Activated CD4-positive, alpha-beta T cell treated with anti-CD3 and anti-CD28 coated beads, Interleukin-2, amount 50 U/mL, for 1 hour (primary cell): ENCODE measurements at places on chromosomes 3 and 15.

DNA sequence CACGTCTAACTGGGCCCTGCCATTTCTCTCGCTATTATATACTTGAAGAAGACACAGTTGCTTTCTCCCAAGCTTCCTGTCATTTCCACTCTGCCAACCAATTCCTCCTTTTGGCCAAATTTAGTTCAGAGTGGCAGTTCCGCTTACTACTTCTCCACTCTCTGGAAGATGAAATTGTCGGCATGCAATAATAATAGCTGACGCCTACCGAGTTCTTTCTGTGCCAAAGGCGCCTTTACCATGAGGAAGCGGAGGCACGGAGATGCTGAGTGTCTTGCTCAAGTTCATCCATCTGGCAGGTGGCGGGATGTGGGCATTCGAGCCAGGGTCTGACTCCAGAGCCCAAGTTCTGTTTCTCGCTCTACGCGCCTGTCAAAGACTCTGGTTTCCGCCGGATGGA, 14.6 kb upstream of the NRROS start:
- DNase-seq: no peak

DNA sequence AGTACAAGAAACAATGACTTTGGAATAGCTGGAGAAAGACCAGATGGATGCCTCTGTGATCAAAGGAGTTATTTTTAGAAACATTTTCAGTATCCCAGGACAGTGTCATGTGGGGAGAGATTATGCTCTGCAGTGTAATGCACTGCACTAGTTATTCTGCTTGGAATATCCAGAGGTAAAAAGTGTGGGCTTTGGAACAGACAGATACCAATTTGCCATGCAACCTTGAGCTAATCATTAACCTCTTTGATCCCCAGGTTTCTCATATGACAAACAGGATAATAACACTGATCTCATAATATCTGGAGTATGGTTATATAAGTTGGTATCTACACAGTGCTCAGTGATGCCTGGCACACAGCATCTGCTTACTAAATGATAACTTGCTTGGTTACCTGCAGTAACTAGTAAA, 12.2 kb upstream of the SLC7A14 start:
- DNase-seq: no peak

DNA sequence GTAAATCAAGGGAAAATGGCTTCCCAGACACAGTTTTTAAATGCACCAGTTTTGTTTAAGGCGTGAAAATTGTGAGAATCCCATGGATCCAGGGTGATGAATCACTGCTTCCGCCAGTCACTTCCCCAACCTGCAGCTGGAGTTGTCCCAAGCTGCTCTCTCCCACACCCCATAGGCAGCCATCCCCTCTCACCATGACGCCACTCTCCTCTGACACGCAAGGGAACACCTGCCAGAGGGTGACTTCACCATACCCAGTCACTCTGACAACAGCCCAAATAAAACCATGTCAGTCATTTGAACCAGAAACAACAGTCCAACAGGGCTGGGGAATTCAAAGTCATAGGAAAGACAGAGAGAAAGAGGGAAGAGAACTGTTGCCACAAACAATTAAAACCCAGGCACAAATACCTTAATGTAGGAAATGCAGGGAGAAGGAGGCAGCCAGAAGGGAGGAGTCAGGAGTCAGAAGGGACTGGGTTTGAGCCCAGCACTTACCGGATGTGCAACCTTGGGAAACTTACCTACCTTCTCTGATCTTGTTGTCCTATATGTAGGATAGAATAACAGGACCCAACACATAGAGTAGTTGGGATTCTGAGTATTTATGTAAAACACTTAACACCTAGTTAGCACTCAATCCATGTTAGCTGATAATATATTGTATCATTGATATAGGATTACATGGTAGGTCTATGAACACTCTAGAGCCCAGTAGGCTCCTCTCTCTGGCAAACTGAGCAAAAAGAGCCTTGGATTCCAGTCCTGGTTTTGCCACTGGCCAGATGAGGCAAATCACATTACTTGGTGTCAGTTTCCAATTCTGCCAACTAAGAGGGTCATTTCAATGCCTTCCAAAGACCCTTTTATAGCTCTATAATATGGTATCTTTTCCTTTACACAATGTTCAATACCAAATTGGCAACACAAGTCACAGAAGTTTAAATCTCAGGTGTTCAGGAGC, 326.3 kb upstream of the ICE2 start:
- no peak for DNase-seq

GRCh38 chr3:108200024-108200423, 22.2 kb downstream of the IFT57 start:
- DNase-seq: no peak

DNA sequence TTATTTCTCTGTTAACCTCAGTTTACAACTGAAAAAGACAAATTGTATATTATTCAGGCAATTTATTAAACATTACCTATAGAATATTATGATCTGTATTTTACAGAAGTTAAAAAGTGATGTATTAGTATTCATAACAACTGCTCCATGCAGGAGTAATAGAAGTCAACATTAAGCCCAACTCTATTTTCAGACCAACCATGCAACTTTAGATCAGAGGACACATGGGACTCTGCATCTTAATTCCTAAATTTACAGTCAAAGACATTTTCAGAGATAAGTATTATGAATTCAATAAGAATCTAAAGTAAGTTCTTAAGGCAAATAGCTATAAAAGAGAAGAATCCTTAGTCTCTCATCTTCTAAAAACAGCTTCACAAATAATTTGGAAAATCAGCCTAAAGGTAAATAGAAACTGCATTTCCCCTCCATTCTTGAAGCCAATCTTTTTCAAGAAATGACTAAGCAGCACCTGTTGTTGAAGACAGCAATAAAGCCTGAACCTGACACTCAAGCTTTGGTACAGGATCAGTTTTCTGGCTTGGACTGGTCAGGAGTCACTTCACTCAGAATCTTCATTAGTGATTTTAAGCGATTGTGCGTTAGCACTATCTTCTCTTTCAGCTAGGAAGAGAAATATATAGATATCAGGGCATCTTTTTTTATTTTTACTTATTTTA, 23.0 kb downstream of the OIP5 start:
- no peak for DNase-seq

DNA sequence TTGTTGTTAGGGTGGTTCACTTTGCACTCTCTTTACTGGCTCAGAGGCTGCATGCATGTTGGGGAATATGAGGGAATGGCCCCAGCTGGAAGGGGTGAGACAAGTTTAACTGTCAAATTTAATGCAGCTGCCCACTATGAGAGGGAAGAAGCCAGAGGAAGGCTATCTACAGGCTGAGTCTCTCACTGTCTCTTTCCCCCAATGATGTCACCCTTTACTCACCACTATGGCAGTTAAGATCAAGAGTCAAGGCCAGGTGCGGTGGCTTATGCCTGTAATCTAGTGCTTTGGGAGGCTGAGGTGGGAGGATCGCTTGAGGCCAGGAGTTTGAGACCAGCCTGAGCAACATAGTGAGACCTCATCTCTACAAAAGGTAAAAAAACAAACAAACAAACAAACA, 12.2 kb upstream of the RBMS3 start:
- no peak for DNase-seq

DNA sequence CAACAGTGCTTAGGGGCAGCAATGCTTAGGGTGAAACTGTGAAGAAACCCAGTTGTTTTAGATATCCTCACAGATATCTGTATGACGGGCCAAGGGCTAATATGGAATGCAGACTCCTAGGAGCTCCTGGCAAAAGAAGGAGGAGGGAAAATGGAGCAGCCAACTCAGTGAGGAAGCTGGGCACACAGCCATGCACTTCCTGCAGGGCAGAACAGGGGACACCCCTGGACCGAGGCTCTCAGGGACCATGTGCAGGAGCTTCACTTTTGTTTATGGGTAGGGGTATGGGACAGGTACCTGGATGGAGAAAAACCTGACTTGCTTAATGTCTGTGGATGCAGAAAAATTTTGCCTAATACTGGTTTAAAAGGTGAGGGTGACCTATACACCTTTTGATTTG, 20.2 kb downstream of the NIPA1 start:
- no peak for DNase-seq

GRCh38 chr3:55488398-55489055, 1.4 kb upstream of the WNT5A start:
- no peak for DNase-seq

DNA sequence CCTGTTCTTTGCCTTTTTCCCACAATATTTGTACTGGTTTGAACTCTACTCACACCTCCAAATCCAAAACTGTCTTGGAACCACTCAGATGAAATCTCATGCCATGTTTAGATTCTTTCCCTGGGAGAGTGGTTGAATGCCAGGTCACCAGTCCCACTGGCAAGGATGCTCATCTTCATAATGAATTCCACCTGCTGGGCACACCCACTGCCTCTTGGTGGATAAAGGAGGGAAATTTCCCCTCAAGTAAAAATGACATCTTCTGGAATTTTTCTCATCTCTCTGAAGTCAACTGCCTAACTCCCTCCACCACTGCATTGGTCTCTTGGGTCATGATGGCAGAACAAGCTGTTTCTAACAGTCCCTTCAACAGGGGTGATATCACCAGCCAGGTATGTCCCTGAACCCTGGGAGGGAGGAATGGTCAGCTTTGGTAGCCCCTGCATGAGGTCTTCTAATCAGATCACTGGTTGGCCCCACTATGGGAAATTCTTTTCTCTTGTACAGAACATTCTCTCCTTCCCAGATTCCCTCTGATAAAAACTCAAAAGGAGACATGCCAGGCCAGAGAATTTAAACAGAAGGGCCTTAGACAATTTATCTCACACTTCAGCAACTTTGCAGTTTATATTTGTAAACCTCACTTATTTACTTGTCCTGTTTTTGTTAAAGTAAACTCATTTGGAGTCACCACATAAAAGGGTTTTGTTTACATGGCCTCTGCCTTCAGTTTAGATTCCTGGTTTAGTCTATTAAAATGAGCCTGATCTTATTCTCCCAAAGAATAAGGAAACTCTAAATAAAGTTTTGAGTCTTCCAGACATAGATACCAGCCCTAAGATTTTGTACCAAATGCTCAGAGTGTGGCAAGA, 143.4 kb downstream of the WNT5A start:
- no peak for DNase-seq

GRCh38 chr3:31422237-31422636, 110.5 kb upstream of the STT3B start:
- DNase-seq: no peak

DNA sequence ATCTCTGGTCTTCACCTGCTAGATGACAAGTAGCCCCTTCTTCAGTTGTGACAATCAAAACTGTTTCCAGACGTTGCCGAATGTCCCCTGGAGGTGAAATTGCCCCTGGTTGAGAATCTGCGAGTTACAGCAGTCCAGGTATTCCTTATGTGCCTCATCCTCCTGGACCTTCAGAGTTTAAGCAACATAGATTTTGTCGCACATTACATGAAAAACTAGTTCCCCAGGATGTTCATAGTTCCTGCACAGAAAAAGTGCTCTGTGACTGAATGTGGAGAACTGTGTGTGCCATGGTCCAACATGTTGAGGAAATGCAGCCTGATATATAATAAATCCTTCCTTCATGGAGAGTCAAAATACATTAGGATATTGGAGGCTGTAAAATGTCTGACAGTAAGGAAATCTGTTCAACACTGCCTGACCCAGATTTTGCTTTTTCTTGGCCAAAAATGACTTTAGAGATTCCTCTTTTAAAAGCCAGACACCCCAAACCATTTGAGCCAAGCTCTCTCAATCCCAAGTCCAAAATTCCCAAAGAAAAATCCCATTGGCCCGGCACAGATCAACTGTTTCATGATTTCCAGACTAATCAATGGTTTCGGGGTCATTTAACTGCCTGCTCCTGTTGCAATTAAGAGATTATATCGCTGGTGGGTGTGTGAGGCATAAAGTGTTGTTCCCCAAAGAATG, 20.4 kb upstream of the SHC4 start:
- DNase-seq: no peak

GRCh38 chr3:98588065-98588464, 5.3 kb downstream of the CPOX start:
- no peak for DNase-seq

GRCh38 chr3:21830541-21830940, 79.5 kb upstream of the ZNF385D start:
- DNase-seq: no peak

- no peak for DNase-seq
These were observed 245.0 kb downstream of the SHOX2 start for GRCh38 chr3:157861076-157861765.

DNA sequence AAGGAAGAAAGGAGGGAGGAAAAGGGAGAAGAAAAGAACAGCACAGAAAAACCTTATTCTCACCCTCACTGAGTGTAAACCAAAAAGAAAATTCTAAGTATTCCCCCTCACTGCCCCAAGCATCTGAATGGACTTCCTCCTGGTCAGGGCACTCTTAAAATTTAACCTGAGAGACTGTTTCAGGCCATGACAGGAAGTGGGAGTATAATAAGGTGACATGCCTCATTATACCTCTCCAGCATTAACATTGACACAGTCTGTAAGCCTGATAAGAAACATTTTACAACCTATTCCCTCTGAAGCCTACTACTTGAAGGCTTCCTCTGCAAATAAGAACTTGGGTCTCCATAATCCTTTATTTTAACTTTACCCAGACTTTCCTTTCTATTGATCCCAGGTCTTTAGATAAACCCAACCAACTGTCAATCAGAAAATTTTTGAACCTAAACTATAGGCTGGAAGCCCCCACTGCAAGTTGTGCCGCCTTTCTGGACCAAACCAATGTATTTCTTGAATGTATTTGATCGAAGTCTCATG, 41.7 kb downstream of the SLCO2A1 start:
- DNase-seq: no peak

- DNase-seq: no peak
These were observed 149.1 kb upstream of the HACD2 start for GRCh38 chr3:123733805-123734526.

- no peak for DNase-seq
These were observed 199.3 kb downstream of the GAP43 start for GRCh38 chr3:115822579-115822978.

DNA sequence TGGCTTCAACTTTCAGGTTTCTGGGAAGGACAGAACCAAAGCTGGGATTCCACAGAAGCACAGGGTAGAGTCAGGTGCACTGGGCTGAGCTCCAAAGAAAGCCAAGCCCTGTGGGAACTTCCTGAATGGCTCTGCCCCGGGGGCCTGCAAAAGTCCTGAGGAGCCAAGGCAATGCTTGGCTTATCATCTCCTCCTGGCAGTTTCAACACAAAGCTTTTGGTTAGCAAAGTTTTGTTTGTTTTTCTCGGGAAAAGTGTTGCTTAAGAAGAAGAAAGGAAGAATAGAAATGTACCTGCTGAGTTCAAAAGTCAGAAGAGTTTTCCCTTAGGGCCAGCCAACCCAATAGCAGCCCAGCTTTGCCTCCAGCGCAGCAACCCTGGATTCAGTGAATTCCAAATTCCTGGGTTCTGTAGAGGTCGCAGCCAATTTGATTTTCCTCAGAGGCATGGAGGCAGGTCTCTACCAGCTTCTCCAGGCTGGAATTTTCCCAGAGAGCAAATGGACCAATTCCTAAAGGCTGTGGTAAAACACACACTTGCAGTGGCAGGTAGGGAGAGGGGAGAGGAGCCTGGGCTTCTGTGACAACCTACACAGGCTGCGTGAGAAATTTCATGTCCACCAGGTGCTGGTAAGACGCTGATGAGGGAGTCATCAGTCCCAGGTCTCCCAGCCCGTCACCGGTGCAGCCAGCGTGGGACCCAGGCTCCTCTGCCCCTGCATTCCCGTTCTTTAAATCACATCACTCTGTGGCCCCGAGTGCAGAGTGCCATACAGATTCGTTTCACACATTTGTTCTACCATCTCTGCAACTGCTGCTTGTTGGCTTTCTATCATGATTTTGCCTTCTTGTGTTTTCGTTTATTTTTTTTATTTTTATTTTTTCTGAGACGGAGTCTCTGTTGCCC, 54.3 kb upstream of the SNRPA1 start:
- DNase-seq: no peak
